Non-pigmented ciliary epithelial cell (primary cell): ENCODE measurements at places on chromosomes 12 and 14.

GRCh38 chr14:59254146-59254910 is 65.9 kb downstream of the DAAM1 start:
- peak; percentile 70 for DNase-seq

- no peak for DNase-seq
Observed at GRCh38 chr12:13000925-13001774, 1.1 kb upstream of the HEBP1 start.

GRCh38 chr12:107530701-107531100 is 154.9 kb upstream of the PWP1 start:
- no peak for DNase-seq

GRCh38 chr12:67827820-67828383 is 161.3 kb upstream of the IFNG-AS1 start:
- DNase-seq: peak; percentile 98

DNA sequence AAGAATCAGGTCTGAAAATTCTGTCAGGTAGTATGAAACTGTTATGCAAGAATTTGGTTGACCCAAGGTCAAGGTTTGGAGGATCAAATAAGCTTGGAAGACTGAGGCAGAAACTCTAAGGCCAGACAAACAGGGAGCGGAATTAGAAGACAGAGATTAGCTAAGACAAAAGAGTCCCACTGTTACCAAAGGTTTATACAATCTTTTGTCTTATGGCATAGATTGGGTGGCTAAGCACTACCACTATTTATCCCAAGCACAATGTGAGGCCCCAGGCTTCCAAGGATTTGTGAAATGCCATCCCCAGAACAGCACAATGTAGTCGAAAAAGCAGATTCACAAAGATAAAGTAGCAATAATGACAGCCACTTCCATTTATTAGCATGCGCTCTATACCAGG is 311.2 kb downstream of the SEC23A start:
- DNase-seq: no peak

GRCh38 chr14:73602994-73603393 is 9.3 kb upstream of the ACOT6 start:
- DNase-seq: no peak

DNA sequence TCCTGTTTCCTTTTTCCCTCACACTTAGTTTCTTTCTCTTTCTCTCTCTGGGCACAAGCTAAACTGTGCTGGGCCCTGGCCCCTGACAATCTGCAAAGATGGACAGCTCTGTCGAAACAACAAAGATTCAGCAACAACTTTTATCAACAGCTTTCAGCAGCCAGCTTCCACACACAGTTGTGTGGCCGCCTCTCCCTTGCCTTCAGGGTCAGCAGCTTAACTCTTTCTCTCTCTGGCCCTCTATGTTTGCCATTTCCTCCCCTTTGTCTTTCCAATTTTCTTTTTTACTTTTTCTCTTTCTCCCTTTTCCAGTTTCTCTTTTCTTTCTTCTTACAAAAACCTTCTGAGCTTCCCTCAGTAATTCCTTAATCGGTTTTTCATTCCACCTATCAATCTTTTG is 43.3 kb downstream of the IQSEC3 start:
- DNase-seq: no peak

- DNase-seq: no peak
Observed at GRCh38 chr14:40269436-40269835, 837.2 kb upstream of the FBXO33 start.

- no peak for DNase-seq
Observed at GRCh38 chr12:130132831-130133511, 29.3 kb upstream of the FZD10 start.

DNA sequence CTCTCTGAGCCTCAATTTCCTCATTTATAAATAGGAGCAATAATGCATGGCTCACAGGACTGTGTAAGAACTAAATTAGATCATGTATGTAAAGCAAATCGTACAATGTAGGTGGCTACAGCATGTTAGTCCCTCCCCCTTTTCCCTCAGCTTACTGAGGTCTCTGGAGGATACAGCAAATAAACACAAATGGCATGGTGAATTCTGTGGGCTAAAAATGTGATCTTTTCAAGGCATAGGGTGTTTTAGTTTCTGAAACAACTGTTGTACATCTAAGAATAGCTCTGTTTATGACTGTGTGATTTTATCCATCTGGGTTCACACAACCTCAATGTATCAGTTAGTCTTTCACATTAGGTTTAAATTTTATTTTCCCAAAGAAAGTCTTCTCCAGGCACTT is 121.2 kb upstream of the PLEKHG7 start:
- DNase-seq: no peak

DNA sequence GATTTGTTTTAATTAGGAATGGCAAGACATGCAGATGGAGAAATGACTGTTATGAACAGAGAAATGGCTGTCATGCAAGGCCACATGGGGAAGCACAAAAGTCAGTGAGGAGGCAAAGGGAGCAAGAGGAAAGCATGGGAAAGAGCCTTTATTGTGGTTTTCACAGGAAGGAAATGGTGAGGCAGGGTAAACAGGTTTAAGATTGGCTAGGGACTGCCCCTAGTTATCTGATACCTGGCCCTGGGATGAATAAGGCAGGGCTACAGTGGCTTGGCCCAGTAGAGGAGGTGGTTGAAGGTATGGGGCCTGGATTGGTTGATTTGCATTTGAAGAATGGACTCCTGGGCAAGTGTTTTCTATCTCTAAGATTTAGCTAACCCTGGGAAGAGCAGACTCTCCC is 168.7 kb upstream of the CNOT2 start:
- no peak for DNase-seq

GRCh38 chr14:31207287-31207754 is 272 bp downstream of the HECTD1 start:
- DNase-seq: no peak
